Right atrium auricular region (tissue), 2 donors: ENCODE measurements at places on chromosomes 16 and 17.

DNA sequence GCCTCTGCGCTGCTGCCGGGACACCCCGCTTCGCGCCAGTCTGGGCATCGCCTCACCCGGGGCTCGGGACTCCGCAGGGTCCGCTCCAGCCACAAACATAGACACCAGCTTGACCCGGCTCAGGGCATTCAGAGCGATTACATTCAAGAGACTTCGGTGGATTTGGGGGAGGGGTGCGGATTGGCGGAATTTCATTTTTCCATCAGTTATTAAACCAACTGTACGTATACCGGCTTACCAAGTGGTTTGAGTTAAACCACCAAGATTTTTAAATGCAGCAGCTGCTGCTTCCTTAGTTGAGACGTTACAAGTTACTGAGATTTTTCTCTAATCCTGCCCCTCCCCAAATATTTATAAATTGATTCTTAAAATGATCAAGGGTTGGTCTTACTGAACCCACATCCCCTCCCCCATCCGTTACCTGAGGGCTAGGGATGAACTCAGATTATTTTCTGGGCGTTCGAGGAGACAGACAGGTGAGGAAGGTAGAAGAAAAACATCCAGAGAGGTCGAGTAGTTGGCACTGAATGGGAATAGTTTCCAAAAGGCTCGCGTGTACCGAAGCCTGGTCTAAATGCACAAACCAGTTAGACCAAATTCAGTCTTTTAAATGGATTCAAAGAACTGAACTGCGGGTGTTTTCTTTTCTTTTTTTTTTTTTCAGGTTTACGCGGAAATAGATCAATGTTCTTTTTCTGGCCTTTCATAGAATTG is 1.5 kb downstream of the CRHR1 start:
- DNase-seq = no peak

- DNase-seq = no peak
Measured at GRCh38 chr16:85888405-85889331, 10.3 kb upstream of the IRF8 start.

DNA sequence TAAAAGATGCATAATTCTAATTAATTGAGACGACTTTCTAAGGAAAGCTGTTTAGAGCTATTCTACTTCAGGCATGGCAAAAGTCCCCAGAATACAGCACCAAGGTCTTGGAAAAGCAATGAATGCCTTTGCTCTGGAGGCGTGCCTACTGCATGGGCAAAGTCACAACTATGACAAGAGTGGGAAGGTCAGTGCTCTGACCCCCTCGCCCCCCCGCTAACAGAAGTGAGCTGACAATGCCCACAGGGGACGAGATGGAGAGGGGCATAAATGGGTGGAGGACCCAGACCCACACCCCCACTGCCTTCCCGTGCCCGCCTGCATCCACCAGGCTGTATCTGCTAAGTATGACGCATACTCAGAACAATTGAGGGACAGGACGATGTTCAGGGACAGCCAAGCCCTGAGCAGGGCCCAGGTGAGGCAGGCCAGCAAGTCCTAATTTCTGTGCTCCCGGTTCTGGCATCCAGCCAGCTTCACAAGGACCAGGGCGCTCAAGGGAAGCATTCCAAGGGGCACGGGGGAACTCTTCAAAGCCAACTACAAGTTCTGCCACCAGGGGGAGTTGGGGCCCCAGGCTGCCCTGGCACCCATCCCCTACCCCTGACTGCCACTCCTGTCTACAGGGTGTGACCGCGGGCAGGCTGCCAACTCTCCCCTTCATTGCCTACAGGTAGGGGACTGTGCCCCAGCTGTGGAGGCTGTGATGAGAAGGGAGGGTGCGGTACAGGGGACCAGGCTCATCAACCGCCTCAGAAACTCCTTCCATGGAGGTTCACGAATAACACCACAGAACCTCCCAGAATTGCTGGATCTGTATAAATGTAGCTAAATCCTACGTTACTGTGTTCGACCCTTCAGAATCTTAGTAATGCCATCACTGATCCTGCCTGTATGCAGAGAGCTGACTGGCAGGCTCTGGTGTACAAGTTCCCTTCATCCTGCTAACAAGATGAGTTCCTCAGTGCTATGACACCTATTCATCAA is 20.8 kb downstream of the NPRL3 start:
- DNase-seq = no peak

DNA sequence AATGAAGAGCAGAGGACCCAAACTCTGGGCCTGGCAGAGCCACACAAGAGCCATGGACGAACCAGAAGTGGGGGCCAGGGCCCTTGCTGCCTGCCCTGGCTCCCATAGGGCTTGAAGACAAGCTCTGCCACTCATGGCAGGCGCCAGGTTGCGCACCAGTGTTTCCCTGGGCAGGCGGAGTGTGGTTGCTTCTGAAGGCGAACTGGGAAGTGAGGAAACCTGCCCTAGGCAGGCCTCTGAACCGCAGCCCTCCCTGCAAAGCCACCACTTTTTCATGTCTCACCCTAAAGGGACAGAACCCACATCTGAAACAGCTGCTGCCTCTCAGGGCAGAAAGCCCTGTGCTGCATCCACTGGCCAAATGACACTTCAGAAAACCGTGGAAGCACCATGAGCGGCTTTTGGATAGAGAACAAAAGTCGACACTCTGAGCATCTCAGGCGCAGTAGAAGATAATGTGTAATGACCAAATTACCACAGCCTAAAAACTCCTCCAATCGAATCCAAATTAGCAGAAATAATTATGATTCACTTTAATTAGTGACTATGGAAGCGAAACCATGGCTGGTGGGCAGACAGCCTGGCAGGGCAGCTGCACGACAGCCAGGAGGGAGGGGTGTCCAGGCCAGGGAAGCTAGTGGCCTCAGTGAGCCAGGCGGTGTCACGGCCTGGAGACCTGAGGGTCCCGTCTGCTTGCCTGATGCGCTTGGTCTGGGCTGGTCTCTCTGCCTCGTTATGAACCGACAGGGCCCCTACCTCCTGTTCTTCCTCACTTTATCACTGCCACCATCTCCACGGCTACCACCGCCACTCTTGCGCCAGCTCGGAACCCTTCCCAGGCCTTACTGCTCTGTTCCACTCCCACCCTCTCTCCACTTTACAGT is 59.1 kb downstream of the PRMT7 start:
- DNase-seq = no peak

DNA sequence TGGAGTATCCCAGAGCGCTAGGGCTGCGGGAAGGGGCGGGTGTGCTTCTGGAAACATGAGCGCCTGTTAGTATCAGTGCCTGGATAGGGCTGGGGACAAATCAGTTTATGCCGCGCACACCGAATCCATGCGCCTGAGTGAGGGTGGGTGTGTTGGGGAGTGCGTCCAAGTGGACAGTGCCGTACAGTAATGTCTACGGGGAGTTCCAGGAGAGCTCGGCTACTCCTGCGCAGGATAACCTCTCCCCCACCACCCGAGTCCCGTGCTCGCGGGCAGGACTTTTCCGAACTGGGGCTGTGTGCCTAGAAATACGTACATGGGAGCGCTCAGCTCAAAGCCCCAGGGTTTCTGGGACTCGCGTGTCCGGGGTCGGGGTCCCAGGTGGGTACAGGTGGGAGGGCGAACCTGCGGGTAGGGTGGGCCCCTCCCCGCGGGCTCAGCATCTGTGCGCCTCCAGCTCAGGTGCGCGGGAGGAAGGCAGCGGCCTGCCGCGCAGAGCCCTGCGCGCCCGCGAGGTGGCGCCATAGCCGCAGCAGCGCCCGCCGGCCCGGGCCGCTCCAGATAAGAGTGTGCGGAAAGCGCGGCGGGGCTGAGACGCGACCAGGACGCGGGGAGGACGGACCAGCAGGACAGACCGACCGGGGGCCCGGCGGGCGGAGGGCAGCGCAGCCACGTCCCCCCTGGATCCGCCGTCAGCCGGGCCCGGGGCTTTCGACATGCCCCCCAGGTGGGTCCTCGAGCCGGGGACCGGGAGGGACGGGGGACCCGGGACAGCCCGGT is at the start of gene HIC1:
TSS of gene HIC1 (plus strand) at position 592 of the 780 bp plus-strand sequence. CDS start 1,588 bp downstream, outside the sequence.
- no peak for DNase-seq

DNA sequence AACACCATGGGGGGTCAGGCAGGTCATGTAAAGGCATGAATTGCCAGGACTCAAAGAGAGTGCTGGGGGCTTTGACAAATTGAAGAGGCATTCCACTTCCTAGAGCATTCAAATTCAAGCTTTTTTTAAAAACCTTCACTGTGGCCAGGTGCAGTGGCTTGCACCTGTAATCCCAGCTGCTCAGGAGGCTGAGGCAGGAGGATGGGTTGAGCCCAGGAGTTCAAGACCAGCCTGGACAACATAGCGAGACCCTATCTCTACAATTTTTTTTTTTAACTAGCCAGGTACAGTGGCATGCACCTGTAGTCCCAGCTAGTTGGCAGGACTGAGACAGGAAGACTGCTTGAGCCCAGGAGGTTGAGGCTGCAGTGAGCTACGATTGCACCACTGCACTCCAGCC is 17.2 kb downstream of the ABCC12 start:
- no peak for DNase-seq

DNA sequence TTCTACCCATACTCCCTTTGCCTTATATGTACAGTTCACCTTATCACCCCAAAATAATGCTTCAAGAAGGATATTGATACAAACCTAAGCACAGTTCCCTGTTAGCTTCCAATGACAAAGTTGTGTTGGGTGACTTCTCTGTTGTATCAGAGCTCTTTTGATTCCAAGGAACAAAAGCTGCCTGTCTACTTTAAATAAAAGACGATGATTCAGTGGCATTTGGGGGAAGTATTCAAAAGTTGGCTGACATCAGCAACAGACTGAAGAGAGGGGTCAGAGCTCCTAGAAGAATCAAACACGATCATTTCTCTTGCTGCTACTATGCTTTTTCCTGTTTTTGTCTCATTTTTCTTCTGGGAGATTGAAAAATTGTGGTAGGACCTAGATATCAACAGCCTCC is 69.4 kb upstream of the CA10 start:
- DNase-seq = no peak

DNA sequence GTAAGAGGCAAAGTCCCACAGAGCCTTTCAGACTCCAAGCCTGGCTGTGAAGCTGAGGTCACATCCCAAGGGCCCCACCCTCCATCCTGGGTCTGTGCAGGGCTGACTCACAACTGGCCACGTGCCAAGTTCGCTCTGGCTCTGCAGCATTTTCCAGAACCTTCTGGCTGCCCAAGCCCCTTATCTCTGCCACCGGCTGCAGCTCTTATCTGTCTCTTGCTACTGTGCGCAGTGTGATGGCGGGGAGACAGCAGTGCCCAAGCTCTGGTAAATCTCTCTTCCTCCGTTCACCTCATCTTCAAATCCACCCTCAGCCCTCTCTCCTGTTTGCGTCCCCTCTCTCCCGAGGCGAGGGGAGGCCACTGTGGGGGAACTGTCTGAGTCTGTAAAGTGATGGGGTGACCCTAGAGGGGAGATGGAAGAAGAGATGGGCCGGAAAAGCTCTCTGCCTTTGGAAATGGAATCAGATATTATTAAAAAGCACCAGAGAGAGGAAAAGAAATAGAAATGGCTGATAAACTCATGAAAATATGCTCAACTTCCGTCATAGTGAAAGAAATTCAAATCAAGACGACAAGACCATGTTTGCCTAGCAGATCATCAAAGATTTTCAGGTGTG is 162.7 kb upstream of the CDC42EP4 start:
- peak; percentile 76 for DNase-seq

GRCh38 chr16:5430598-5430997 is 333.0 kb upstream of the EEF2KMT start:
- no peak for DNase-seq
